ENCODE measurements at places on chromosomes 1 and 21. TPM values are rescaled to one million over a fixed set of nuclear protein-coding genes. Genes with fewer than 3 reads are reported as not detected.

Gene MSH4
- total RNA-seq, result 2.2 TPM

Gene NUF2
- total RNA-seq, result 1.3 TPM

Gene CAMSAP2
- 118 TPM for total RNA-seq

Gene CYP4Z1
- total RNA-seq, result 2.4 TPM

Gene ATAD3C
- total RNA-seq, result 2.2 TPM

Gene DMBX1
- not detected for total RNA-seq

Gene MAN1C1
- 51.3 TPM for total RNA-seq

Gene OPRD1
- 19.8 TPM for total RNA-seq

Gene RUNX1
- total RNA-seq, result 6.4 TPM

Gene MPC2
- total RNA-seq, result 120 TPM

Gene TMEM81
- total RNA-seq, result 9.2 TPM

Gene MYOG
- not detected for total RNA-seq

Gene S100A7A
- total RNA-seq, result not detected

Gene C1orf115
- total RNA-seq, result 76.8 TPM

Measured in dorsolateral prefrontal cortex (tissue), 122 donors.